SJSA1 (cell line): ENCODE measurements at places on chromosomes 1 and 21. TPM values are rescaled to one million over a fixed set of nuclear protein-coding genes. Genes with fewer than 3 reads are reported as not detected.

The OR2T33 gene
- total RNA-seq, result not detected in 2 replicates

GRCh38 chr1:6914706-6915105 is 129.5 kb downstream of the CAMTA1 start:
- no peak for DNase-seq

The PODN gene
- total RNA-seq, result 1.3 and 4.1 TPM in 2 replicates

The MMP23B gene
- total RNA-seq, result 0.79 and 4.6 TPM in 2 replicates

- DNase-seq, result no peak
These were observed 37.5 kb downstream of the DPT start for GRCh38 chr1:168691541-168691940.

The RHBDL2 gene
- 0.29 and 0.91 TPM in 2 replicates for total RNA-seq

DNA sequence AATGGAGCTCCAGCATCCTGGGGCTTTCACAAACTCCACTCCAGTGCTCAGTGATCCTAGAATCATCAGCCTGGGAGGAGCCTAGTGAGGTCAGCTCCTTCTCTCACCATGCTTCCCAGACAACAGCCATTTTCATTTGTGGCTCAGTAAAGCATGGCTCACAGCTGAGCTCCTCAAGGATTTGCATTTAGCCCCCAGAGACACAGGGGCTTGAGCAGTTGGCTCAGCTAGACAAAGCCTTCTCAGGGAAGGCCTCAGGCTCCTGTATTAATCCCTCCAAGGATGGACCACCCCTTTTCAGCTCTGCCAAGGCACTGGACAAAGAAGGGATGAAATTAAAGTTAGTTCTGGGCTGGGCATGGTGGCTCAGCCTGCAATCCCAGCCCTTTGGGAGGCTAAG is 39.5 kb downstream of the ERI3 start:
- DNase-seq, result no peak

GRCh38 chr1:203507759-203508158 is 13.8 kb downstream of the OPTC start:
- DNase-seq, result no peak

The SH2D2A gene
- not detected in 2 replicates for total RNA-seq

DNA sequence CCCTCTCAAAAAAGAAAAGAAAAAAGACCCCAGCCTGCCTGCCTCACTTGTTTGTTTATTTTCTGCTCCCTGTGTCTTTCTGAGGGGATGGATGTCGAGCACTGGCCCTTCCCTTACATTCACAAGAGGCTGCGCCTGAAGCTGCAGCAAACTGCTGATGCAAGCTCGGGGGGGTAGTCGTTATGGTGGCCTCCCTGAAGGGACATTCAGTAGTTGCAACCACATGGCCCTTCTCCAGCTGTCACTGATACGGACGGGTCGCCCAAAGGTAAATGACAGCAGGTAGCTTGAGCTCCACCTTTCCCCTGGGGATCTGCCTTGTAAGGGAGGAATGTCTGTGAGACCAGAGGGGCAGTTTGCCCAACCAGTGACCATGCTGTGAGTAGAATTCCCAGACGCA is 17.7 kb downstream of the PLEKHM2 start:
- no peak for DNase-seq

The BMP8A gene
- not detected in 2 replicates for total RNA-seq

- DNase-seq, result peak; percentile 29
These were observed 18.3 kb upstream of the NGF start for GRCh38 chr1:115356356-115356755.

DNA sequence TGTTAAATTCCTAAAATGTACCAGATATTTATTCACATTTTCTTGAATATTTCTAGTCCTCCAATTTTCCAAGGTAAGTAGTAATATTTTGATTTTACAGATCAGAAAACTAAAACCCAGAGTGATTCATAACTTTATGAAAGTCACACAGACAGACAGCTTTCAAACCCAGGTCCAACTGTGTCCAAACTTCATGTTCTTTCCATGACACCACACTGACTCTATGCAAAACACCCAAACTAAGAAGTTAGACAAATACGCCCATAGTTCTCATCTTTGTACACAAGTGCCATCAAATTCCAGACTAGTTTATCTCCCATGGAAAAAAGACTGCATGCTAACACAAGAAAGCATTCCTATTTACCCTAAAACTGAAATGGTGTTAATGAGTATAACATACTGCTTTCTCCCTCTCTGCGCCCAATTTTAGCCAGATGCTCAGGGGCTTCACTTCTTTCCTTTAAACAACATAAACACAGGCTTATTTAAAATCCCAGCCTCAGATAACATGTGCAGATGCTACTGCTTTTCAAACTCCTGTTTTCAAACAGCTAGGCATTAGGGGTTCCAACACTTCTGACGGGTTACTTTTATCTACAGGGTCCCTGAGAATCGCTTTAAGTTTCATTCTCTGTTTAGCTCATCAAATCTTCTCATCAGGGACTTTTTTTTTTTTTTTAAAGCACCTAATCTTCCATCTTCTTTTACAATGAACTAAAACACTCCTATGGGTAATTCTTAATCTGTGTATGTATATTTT is 44.6 kb downstream of the WASF2 start:
- no peak for DNase-seq

DNA sequence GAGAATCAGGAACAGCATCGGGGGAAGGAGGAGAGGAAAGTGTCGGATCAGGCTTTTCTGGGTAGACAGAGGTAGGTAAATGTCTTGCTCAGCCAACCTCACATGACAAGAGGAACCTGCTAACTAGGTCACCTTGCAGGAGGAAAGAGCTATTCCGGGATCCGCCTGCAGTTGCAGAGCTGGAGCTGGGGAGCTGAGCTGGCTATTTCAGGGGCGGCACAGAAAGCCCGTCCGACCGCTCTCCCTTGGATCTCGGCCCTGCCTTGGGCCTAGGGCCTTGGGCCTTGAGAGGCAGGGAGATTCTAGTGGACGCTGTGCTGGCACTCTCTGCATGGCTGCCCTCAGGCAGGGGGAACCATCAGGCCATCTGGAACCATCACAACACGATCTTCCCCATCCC is 56.5 kb upstream of the CTPS1 start:
- no peak for DNase-seq

GRCh38 chr1:95635811-95636210 is 401.8 kb downstream of the RWDD3 start:
- DNase-seq, result no peak

DNA sequence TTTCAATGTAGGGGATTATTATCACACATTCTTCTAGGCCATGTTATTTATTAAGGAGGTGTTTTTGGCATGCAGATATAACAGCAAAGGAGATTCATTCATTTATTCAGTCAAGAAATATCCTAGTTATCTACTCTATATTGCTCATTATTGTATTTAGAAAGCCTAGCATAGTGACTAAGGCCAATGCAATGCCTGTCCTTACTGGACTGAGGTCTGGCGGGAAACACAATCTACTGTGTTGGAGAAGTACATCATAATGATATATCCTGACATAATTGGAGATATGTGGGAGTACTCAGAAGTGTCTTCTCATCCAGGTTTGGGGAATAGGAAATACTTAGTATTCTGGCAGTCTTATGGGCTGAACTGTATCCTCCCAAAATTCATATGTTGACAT is 421.5 kb upstream of the USP24 start:
- no peak for DNase-seq

The MROH7 gene
- total RNA-seq, result not detected in 2 replicates

DNA sequence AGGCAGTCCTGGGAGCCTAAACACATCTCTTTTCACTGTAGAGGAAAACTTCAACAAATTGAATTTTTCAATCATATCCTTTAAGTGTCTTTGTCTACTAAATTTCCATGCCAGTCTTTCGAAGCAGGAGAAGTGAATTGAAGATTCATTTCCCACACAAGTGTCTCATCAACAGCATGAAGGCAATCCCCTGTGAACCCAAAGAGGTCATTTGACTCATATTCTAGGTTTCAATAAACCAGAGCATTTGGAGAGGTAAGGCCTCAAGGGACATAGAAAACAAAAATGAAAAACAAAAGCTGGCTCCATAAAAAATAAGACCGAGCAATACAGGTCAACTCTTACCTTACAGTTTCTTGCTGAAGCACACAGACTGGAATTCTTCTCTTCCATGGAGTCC is 94.1 kb upstream of the ATP1B1 start:
- DNase-seq, result no peak

- no peak for DNase-seq
These were observed 51.0 kb downstream of the PRRX1 start for GRCh38 chr1:170714938-170715337.

The USP48 gene
- 26.7 and 34.3 TPM in 2 replicates for total RNA-seq

DNA sequence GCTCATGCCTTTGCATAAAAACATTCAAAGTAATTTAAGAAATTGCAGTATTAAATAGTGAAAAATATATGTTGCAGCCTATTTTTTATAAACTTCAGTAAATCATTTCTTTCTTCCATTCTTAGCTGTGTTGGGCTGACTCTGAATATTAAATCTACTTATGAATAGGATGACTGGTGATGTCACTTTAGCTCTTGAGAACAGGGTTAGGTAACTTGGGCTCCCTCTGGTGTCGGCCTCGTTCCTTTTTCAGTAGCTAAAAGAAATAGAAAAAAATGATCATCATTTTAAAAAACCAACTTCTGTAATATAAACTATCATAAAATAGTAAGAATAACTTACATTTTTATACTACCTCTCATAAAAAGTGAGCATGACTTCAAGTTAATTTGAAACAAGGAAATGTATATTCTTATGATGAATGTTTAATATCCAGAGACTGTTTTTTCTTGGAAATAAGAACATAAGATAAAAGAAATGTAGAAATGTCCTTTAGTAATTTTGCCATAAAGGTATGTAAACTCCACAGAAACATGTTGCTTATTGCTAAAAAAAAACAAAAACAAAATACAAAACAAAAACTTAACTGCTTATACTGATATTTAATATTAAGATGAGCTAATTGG is 26.8 kb upstream of the NCAM2 start:
- no peak for DNase-seq

The PLXNA2 gene
- total RNA-seq, result 5.4 and 8.7 TPM in 2 replicates

The RIPK4 gene
- 0.47 and 1.7 TPM in 2 replicates for total RNA-seq

DNA sequence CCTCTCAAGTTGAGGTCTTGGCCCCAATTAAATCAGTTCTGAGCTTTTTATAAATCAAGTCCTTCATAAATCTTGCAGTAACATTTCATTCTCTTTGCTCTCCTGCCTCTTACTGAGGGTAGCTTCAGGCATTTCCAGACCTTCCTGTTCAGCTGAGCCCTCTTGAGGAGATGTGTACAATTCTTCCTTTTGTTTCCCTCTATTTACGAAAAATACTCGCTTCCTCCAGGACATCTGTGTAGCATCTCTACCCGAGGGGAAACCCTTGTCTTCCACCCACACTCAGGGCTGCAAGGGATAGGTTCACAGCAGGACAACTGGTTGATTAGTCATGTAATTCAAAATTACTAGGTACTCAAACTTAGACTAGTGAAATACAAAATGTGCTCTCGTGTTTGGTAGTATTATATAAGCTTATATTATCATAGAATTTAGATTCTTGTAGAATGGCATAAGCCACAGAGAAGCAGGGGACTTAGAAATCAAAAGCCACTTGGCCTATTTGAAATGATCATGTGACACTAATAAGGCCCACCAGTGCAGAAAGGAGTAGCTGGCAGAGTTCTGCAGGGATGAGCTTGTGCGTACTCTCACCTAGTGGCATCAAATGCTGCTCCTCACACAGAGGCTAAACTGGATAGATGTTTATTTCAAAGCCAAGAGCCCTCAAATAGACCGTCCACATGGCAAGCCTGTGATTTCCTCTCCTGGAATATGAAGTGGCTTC is 126.7 kb downstream of the GDAP2 start:
- no peak for DNase-seq

- no peak for DNase-seq
These were observed 65.3 kb upstream of the TENT5C start for GRCh38 chr1:117540532-117540931.

DNA sequence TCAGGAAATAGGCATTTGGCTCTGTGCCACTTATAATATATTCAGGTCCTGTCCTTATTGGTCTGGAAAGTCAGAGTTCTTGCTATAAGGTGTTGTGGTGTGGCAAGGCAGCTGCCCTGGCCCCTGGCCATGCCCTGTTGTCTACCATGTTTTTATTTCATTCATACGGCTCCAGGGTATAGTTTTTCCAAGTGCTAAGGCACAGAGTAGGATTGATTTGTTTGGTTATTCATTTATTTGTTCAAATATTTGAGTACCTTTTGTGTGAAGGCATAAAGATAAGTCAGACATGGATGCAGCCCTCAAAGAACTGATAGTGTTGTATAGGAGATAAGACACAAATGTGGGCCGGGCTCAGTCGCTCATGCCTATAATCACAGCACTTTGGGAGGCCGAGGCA is 10.1 kb downstream of the ZBTB8B start:
- DNase-seq, result no peak

The REG4 gene
- total RNA-seq, result not detected in 2 replicates

DNA sequence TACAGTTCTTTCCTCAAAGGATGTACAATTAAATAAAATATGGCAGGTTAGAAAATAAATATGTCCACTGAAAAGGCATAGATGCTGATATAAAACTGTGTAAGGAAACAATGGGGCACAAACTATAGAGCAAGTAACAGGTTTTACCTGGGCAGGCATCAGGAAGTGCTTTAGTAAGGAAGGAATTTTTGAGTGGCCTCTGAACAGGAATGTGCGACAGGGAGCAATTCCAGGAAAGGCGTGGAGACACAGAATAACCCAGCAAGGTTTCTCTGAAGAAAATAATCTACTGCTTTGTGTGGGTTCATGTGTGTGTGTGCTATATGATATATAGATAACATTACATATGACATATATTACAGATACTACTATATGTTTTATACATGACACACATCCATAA is 128.4 kb downstream of the RGS21 start:
- no peak for DNase-seq

The AGTRAP gene
- total RNA-seq, result 22.5 and 22.6 TPM in 2 replicates

The VASH2 gene
- total RNA-seq, result 1.0 and 2.7 TPM in 2 replicates
